ENCODE measurements at places on chromosomes 11 and 22.

DNA sequence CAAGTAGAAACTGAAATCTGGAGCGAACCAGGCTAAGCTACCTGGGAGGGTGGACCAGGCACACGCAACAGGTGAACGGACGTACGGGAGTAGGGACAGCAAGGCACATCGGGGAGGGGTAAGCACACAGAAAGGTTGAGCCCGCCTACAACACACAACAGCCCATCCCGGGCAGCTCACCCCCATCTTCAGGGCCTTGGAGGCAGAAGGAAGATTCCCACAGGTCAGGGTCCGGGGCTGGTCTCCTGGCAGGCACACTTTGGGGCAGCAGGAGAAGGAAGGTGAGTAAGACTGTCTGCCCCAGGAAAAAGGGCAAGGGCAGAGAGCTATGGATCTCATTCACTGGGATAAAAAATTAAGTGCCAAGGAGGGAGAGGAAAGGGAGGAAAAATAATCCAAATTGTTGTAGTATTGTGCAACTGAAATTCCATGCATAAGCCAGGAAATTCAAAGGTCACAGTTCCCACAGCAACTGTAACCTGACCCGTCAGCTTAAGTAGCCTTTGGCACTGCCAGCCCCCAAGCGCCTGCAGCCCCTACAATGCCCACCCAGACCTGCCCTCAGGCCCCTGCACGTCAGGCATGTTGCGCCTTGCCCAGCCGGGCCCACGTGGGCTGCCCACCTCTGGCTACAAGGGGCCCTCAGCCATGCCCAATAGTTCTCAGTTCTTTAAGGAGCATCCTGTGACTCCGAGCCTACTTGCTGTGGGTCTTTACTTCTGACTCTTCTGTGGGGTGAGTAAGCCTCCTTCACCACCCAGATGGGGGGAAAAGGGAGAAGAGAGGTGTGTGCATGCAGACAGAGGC lies 51.8 kb downstream of the MICAL3 start:
- no peak for DNase-seq

GRCh38 chr11:19018901-19019300 lies 41.6 kb downstream of the MRGPRX2 start:
- no peak for DNase-seq

- no peak for DNase-seq
These were observed 20.1 kb upstream of the KDM2A start for GRCh38 chr11:67098799-67099429.

DNA sequence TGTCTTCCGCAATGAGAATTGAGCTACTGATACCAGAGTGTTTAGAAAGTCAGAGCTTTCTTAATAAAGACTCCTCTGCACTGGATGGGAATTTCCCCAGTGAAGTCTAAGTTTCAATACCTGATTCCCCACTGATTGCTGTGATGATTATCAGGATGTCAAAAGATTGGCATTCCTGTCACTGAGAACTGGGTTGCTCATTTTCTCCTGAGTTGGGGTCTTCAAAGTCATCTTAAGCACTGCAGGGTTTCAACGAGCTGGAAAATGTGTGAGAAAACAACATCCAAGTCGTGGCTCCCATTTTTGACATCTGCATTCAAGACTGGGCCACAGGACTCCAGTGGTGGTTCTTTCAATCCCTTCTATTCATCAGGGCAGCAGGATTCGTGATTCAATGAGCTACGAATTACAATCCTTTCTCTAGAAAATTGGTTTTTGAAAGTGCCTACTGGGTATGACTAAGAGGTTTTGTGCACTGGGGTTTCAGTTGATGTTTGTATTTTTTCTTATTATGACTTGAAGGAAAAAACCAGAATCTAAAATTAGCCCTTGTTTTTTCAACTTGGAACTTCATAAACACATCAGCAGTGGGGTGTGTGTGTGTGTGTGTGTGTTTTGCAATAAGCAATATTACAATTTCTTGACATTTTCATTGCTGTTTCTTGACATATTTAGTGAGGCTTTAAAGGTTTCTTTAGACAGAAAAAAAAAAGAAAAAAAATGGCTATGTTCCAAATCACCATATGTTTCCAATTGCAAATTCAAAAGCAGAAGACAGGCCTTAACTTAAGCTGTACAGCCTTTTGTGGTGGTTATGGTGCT lies 233.0 kb downstream of the FAM76B start:
- no peak for DNase-seq

DNA sequence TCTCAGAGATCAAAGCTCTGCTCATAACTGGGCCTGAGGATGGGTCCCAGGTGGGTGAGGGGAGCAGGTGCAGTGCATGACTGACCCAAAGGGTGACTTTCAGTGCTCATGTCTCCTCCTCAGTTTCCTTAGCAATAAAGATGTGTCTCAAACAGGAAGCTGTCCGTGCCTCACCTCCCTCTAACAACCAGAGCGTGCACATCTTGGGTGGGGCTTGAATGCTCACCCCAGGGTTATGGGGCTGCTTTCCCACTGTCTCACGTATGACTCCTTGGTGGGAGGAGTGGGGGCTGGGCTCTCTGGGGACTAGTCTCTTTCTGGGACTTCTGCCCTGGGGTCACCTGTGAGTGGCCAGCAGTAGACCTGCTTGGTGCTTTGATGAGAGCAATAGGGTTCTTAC lies 53.9 kb upstream of the PHOX2A start:
- DNase-seq: no peak

DNA sequence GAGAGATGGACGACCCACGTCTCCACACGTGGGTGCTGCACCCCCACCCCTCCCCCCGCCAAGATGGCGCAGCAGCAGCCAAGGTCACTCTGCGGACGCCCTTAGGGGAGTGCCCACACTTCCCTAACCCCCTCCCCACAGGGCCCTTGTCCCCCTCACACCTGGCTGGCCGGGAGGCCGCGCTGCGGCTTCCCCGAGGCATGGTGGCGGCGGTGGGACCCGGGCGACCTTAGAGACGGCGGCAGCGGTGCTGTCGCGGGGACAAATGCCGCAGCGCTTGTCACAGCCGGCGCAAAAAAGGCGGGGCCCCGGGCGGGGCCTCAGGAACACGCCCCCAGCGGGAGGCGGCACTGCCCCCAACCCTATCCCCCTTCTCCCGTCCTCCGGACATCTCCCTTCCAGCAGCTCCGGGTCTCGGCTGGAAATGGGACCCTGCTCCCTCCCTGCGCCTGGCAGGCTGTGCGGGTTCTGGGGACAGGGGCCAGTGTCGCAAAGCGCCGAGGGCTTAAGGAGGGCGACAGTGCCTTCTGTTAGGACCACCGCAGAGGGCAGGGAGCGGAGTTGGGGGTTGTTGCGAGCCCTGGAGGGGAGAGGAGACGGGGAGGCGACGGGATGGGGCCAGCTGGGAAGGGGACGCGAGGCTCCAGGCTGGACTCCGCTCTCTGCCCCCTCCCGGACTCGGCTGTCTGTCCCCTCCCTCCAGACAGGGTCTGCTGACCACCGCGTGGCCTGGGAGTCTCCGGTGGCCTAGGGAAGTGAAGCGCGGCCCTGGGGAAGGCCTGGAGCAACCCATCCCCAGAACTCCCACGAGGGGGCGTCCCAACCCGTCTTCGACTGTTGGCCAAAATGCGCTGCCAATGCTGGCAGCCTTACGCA lies at the start of gene CHCHD10:
CHCHD10 (minus strand) TSS at position 300 of the 876 bp plus-strand sequence; CDS start at position 202, 98 bp downstream.
- DNase-seq: peak; percentile 86

DNA sequence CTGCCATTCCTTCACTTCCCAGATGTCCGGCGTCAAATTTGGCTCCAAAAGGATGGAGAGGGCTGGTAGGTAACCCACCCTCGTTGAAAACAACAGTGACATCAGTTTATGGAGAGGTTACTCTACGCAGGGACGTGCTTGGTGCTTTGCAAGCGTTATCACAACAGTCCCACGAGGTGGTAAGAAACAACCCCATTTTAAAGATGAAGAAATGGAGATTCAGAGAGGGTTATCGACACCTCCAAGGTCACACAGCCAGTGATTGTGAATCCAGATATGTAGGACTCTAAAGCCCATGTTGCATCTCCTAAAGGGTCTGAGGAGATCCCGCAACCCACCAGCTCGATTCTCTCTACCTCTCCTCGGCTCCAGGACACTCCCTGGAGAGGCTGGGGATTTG lies 773 bp downstream of the MIAT start:
- DNase-seq: no peak

GRCh38 chr11:69241075-69241740 lies 52.7 kb upstream of the MYEOV start:
- no peak for DNase-seq

DNA sequence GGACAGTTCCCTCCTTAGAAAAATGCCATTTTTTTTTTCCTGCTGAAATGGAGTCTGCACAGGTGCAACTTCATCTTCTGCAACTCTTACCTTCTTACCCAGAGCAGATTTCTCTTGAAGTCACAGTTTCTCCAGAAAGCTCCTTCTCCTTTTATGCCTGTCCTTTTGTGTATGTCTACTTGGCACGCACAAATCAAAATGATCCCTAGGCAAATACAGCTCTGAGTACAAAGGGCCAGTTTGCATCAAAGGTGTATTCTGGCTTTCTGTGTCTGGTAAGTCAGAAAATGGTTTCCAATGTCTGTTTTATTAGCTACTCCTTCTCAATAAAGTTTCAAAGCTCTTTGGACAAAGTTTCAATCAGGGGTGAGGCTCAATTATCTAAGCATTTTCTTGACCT lies 2.5 kb downstream of the CLDN25 start:
- no peak for DNase-seq

Measured in left hindlimb (tissue), 1 donor.